Fibroblast of skin of scalp (primary cell): ENCODE measurements at places on chromosomes 5 and 9.

- DNase-seq = no peak
Measured at GRCh38 chr5:9559965-9560364, 14.1 kb upstream of the SEMA5A start.

DNA sequence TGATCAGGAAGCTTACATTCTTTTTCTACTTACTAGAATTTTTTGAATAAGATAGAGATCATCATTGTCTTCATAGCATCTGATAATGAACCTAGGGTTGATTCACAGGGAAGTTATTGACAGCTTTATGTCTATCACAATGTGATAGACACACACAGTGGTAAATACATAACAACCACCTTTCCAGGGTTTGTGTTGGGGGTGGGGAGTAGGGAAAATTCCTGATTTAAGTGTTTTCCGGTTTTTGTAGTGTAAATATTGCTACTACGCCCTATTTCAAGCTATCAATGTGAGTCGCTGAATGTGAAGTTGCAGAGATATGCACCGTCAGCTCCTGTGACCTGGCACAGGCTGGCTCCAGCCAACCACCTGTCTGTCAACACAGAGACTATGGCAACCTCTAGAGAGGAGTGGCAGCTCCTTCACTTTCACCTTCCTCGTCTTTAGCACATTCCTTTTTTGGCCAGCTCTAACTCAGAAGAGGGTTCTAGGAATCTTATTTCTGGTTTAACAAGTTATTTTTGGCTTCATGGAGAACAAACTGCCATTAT, 224.9 kb downstream of the MAT2B start:
- no peak for DNase-seq

- no peak for DNase-seq
Measured at GRCh38 chr5:37005252-37005651, 128.7 kb downstream of the NIPBL start.

DNA sequence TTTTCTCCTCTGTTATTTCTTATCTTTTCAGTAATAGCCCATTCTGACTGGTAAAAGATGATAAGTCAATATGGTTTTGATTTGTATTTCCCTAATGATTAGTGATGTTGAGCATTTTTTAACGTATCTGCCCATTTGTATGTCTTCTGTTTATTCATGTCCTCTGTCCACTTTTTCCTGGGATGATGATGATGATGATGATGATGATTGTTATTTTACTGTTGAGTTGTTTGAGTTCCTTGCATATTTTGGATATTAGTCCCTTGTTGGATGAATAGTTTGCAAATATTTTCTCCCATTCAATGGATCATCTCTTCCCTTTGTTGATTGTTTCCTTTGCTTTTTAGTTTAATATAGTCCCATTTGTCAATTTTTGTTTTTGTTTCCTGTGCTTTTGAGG, 27.0 kb downstream of the UTP15 start:
- DNase-seq = peak; percentile 68

- no peak for DNase-seq
Measured at GRCh38 chr9:23823986-23824829, 1.8 kb downstream of the ELAVL2 start.

GRCh38 chr9:10612641-10613398, at the start of gene PTPRD:
Gene PTPRD, minus strand, starts transcription at chr9:10613002.
- DNase-seq = peak; percentile 38

DNA sequence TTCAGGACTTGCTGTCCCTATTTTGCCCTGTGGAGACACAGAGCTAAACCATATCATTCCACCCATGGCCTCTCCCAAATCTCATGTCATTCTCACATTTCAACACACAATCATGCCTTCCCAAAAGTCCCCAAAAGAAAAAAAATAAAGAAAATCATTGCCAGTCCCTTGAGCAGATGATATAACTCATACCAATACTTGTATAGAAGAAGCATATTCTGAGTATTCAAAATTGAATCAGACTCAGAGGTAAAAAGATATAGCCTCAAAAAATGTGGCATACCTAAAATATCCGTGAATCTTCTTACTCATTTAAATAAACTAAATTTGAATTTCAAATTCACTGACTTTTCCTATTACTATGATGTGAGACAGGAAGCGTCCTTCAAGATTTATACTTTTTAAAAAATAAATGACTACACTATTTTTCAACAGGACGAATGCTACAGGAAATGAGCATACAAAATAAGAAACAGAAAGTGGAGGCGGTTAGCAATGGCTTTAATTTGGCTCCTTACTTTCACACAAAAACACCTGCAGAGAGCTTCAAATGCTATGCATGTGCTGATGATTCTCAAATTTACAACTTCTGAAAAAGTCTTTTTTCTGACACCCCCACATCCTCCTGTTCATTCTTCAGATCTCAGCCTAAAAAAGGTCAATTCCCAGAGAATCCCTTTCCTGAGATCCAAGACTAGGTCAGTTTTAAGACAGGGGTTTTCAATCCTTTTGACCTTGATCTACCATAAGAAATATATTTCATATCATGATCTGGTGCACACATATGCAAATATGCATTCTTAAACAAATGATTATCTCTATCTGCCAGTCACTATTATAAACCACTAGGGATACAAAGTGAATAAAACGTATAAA, 39.6 kb upstream of the DMXL1 start:
- no peak for DNase-seq

- no peak for DNase-seq
Measured at GRCh38 chr9:34549407-34549732, 26.6 kb upstream of the ENHO start.
